ENCODE measurements at places on chromosomes 3 and 15.

GRCh38 chr3:53677413-53677812 is 168.8 kb downstream of the CHDH start:
- DNase-seq: peak; percentile 27

DNA sequence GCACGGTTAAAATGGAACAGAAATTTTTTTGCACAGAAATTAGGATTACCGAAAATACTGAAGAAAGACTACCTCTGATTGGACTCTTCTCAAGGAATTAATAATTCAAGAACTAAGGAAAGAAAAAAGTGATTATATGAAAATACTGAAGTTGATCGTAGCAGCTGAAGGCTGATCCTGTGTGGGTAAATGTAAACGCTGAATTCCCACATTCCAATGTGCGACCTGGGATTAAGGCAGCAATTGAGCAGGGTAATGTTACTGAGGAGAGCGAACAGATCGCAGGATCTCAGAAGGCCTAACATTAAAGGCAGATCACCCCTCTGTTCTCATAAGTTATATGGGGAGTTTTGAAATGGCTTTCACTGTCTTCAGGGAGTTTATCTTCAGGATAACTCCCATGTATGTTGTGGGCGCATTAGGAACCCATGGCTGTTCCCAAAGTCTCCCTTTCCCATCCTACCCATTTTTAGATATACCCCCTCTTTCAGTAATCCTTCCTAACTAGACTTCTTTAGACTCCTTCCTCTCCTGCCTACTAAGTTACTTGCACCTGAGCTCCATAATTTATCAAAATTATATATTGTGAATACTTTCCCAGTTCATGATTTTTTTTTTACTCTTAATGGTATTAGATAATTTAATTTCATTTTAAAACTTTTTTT is 1.0 kb upstream of the UBL7 start:
- DNase-seq: no peak

DNA sequence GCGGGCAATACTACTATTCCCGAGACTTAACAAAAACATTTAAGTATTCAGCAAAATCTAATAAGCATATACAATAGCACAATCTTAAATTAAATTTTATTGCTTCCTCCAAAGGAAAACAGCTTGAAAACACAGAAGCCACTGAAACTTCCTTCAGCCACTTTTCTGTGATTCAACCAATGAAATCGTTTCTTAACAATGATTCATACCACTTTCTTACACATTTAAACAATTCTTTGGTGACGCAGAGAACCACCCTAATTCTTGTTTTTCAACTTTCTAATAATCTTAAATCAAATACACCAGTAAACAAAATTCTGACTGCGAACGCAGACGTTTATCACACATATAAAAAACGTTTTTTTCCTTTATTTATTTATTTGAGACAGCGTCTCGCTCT is 4.1 kb downstream of the TJP1 start:
- no peak for DNase-seq

DNA sequence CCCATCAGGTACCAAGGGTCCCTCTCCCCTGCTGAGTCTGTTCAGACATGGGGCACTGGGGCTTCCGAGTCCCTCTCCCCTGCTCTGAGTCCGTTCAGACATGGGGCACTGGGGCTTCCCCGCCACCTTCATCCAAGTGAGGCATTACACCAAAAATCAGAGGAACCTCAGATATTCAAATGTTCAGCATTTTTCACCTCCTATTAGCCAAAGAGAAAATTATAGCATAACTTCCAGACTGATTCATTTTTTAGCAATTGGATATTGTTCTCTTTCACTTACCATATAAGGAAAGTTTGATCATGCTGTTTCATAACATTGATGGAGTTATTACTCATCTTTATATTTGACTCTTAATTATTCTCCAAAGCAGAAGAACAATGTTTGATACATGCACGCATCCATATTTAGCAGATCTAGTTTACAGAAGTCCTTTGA is 213.9 kb downstream of the MTHFS start:
- DNase-seq: no peak

GRCh38 chr3:89314454-89315098 is 207.2 kb downstream of the EPHA3 start:
- no peak for DNase-seq

GRCh38 chr3:149764302-149764701 is 12.0 kb upstream of the COMMD2 start:
- no peak for DNase-seq

DNA sequence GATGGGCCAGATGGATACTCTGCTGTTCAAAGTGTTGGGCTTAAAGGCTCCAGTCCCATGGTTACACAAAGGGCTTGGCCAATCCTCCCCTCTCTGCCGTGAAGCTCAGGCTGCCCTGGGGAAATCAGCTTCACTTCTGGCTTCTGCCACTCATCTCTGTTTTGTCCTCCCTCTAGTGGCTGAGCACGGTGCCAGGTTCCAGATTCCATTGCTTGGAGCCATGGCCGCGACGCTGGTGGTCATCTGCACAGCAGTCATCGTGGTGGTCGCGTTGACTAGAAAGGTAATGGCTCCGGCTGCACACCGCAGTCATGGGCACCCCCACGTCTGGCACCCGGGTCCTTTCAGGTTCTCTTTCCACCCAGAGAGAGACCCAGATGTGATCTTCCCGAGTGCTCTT is 5.6 kb downstream of the TIGIT start:
- DNase-seq: peak; percentile 27

- DNase-seq: no peak
These were observed 570.6 kb downstream of the ZBBX start for GRCh38 chr3:166809520-166809919.

DNA sequence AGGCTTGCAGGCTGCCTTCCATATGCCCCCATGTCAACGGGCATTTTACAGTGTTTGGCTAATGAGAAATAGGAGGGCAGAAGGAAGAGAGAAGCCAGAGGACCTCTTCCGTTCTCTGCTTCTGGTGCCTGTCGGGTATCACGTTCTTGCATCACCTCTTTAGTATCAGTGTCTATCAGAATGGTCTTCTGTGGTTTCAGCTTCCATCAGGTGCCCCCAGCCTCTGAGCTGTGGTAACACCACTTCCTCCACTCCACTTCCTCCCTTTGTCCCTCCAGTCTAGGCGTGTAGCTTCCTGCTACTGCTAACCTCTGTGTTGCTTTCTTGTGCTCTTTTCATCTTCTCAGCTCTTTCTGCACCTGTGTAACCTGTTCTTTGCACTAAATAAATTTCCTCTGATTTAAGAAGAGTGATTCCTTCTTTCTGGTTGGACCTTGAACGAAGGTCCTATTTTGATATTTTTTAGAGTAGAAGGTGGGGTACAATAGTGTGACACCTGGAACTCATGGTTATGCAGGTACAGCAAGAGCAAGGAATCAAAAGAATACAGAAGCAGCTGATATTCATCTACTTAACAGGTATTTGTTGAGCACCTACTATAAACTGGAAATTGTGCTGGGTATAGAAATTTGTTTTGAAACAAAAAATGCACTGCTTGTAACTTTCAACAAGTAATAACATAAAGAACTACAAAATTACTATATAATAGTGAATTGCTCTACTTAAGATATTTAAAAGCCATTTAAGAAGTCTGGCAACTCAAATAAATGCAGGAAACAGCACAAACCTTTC is 27.4 kb upstream of the FOXB1 start:
- peak; percentile 96 for DNase-seq

GRCh38 chr3:178384321-178385230 is 151.7 kb upstream of the KCNMB2 start:
- DNase-seq: no peak

All from AML-193 (cell line).